NCI-H1694 treated with DMSO at 0.1 percent for 48 hours (cell line): ENCODE measurements at places on chromosomes 2 and 18.

DNA sequence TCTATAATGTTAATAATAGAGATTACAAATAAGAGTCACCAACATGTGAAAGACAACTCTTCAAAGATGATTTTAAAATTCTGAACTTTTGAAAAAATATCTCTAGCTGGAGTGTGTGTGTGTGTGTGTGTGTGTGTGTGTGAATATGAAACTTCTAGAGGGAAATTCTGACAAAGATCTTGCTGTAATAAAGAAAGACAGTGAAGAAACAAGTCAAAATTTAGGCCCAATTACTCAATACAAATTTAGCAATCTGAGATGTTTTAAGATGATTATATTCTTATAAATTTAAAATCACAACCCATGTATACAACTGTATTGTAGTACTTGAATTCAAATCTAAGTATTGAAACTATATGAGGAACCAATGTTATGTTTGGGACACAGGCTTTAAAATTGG is 57.2 kb upstream of the UGP2 start:
- DNase-seq = no peak

- DNase-seq = no peak
Measured at GRCh38 chr2:149814049-149814448, 226.5 kb upstream of the MMADHC start.

- no peak for DNase-seq
Measured at GRCh38 chr18:45521777-45522176, 93.5 kb upstream of the SLC14A2 start.

- no peak for DNase-seq
Measured at GRCh38 chr2:70922235-70923234, 13.2 kb upstream of the ATP6V1B1 start.

DNA sequence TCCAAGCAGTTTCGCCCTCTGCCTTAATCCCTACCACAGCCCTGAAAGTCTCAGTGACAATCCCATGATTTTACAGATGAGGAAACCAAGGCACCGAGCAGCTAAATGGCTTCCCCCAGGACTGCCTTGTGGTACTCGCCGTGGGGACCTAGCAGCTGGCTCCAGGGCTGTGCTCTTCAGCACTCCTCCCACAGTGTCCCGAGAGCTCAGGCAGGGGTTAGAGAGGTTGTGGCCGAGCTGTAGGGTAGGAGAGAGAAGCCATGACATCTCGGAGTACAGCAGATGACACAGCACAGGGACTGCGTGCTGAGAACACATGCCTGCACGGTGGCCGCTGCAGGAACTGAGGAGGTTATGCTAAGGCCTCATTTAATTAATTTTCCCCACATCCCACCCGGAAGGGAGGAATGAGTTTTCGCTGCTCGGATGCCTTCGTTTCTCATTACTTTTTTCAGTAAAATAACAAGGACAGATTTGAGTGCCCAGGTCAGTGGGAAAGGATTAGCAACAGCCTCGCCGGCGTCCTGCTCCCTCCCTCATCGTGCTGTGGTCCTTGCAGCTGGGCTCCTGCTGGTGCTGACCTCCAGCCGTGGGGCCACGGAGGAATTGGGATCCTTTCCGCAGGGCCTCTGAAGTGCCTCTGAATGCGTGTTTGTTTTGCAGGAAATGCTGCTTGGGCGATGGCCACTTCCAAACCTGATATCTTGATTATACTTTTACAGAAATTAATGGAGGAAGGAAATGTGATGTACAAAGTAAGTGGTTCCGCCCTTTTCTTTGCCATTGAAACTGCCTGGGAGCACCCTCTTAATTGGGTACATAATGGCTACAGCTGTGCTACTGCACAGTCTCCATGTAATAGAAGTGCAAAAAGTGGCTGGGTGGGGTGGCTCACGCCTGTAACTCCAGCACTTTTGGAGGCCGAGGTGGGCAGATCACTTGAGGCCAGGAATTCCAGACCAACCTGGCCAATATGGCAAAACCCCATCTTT is 61.2 kb downstream of the WDSUB1 start:
- no peak for DNase-seq

DNA sequence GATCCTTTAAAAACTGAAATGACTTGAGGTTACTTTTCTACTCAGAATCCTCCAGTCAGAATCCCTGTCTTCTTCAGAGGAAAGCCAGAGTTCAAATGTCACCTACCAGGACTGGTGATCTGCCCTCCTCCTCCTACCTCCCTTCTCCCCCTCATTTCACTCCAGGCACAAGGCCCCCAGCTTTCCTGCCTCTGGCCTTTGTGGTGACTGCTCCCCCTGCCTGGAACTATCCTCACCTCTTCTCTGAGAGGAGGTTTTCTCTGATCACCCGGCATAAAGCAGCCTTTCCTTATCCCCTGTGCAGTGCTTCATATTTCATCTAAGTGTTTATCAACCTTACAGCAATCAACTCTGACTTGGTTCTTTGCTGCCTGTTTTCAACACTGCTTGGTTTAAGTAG is 6.8 kb downstream of the B3GNT2 start:
- no peak for DNase-seq

GRCh38 chr2:263774-264492 is at the start of gene SH3YL1:
Gene SH3YL1 (minus strand): TSS chr2:264032. CDS start chr2:263984, 48 bp downstream.
- no peak for DNase-seq
